ENCODE measurements at places on chromosomes 4 and X.
A peak's percentile ranks its signal among the peaks of the same experiment; 100 is the strongest.

GRCh38 chrX:38452603-38453002, 100.2 kb downstream of the OTC start:
- no peak for DNase-seq

DNA sequence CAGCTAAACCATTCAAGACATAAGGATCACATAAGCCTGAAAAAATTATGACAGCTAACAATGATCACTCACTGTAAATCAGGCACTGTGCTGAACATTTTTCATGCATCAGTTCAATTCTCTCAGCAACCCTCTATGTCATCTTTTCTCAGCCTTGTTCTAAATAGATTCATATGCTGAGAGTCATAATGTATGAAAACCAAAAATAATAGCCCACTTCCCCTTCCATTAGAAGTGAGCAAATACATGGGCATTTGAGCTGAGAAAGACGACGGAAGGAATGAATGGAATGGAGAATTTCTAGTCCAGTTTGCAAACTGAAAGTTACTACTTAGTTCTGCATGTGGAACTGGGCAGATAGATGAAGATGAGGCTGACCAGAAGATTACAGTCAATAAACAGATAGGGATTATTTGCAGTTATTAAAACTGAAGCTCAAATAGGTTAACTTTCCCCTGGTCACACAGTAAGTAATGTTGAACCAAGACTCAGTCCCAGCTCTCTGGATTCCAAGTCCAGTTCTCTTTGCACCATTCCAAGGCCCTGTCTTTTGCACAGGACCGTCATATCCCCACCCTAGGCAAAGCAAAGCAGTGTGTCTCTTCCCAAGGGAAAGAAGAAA, 1.6 kb upstream of the SH3RF1 start:
- no peak for DNase-seq

DNA sequence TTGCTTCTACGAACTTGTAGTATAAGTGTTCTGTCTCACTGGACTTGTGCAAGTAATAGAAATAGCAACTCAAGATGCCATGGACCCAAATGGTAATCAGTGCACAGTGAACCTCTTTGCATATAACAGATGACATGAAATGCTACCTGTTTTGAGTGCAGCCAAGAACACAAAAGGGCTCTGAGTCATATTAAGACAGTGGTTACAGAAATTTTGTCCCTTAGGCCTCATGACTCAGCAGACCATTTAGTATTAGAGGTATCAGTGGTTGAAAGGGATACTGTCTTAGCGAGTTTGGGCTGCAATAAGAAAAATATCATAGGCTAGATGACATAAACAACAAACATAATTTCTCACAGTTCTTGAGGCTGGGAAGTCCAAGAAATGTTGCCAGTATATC, 502.9 kb upstream of the PCDH10 start:
- no peak for DNase-seq

DNA sequence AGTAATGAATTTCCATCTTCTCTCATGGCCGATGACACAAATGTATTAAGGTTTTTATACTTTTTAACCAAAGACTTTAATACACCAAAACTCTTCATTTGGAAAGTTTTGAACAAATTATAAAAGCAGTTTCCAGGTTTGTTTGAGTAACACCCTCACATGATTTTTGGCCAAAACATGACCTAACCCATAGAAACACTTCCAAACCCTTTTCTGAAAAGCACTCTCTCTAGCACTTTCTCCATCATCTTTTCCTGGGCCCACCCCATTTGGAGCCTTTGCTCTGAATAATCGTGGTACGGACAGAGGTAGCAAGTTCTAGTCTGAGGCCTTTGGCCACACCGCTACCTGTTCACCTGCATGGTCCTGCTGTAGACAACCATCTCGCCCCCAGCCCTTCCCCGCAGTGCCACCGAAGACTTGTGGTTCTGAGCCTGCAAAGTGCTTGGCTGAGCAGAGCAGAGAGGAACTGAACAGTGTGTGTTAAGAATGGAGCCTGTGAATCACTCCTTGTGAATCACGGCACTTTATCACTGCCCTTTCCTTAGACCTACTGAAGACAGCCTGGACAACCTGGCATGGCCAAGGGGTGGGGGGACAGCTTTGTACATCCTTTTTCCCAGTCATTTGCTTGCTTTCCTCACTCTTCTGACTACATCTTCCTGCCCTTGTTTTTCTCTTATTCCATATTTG, 181.8 kb downstream of the PTTG2 start:
- peak; percentile 37 for DNase-seq

DNA sequence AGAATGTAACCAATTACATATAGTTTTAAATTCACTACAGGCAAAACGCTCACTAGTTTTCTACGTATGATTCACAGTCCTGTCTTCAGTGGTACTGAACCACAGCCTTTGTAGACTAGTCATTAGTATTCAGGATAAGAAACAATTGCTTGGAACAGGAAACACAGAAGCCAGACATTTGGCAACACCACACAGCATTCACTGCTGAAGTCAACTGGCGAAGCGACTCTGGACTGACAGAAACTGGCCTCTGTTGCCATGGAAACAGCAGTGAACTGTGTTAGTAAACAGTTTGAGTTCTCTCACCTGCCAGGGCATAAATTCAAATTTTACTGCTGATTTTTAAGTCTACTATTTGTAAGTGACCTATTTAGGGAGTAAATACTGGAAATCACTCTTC, 57.6 kb downstream of the MAPK10 start:
- DNase-seq: no peak

DNA sequence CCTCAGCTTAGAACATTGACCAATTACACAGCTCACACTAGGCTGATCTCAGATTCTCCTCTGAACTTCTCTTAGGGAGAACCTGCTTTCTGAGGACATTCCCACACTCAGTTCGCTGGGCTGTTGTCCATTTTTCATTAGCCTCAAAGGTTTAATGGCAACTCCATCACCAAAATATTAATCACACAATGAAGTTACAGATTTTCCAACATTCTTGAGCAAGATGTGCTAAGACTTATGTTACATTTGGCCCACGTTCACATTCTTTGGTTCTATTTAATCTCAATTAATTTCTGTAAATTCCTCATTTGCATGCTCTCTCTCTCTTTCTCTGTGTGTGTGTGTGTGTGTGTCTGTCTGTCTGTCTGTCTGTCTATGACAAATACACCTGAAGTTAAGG, 82.3 kb upstream of the EDNRA start:
- DNase-seq: no peak

DNA sequence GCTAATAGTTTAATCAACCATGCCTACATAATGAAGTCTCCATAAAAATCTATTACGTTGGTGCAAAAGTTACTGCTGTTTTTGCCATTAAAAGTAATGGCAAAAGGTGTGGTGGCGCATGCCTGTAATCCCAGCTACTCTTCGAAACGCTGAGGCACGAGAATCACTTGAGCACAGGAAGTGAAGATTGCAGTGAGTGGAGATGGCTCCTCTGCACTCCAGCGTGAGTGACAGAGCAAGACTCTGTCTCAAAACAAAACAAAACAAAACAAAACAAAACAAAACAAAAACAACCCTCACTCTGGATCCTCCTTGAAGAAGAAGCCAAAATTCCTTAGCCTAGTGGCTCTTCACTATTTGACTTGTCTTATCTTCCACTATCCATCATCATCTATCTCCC, 78.0 kb downstream of the MSN start:
- no peak for DNase-seq

GRCh38 chrX:85012098-85012497, 8.4 kb downstream of the APOOL start:
- no peak for DNase-seq

DNA sequence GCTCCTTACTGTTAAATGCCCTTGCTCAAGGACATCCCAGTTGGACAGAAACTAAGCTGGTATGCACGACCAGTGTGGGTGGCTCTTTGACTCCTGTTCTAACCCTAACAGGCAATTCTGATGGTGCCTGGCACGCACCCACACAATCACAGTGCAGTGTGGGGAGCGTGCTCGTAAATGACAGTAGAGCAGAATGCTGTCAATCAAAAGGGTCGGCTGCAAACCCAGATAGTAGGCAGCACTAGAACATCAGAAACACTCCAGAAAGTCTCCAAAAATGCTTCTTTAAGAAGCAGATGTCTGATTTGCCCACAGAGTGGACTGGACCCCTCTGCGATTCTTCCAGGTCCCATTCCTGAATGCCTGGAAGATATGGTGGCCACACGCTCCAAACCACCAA, 37.6 kb upstream of the MTM1 start:
- no peak for DNase-seq

DNA sequence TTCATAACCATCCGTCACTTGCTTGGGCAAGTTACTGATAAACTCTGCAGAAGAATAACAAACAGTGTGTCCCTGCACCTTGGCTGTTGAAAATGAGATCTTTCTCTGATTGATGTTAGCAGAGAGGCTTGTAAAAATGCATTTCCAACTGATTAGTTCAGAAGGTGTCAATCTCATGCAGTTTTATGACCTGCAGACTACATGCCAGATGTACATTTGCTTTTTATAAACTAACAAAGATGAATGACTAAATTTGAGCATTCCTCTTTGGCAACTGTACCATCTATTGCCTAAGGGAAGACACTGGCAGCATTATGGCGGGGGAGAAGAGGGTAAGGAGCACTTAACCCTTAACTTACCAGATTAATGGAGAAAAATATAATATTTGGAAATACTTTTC, 192.8 kb downstream of the DCTD start:
- no peak for DNase-seq

- no peak for DNase-seq
Measured at GRCh38 chrX:25016361-25016671, 551 bp upstream of the ARX start.

- no peak for DNase-seq
Measured at GRCh38 chr4:24582235-24582832, 2.0 kb downstream of the DHX15 start.

DNA sequence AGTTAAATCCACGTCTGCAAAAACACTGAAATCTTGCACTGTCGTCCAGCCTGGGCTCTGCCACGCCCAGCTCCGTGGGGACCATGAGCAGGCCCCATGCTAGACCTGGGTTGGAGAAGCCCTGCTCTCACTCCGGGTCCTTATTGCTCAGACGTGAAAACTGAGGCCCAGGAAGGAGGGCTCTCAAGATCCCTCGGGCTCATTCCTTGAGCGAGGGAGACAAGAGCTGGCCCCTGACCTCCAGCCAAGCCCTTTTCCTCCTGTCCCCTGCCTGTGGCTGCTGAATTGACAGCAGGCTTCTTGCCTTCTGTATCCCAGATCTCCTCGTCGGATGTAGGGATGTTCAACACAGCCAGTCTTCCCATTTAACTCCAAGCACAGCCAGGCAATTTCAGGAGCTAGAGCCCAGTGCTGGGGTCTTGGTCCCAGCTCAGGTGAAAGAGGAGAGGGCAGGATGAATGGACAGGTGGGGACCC, 109.5 kb downstream of the CPZ start:
- DNase-seq: no peak

- no peak for DNase-seq
Measured at GRCh38 chr4:183165376-183165775, 66.3 kb downstream of the WWC2 start.

- DNase-seq: no peak
Measured at GRCh38 chr4:131644619-131645018, 1504.5 kb upstream of the PCDH10 start.

DNA sequence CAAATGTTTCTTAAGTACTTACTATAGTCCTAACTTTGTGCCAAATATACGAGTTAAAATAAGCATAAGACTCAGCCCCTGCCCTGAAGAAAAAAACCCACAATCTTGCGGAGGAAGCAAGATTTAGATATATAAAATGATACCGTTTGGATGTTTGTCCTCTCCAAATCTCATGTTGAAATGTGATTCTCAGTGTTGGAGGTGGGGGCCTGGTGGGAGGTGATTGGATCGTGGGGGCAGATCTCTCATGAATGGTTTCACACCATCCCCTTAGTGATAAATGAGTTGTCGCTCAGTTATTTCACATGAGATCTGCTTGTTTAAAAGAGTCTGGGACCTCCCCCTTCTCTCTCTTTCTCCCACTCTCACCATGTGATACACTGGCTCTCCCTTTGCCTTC, 28.7 kb downstream of the EFHC2 start:
- no peak for DNase-seq

GRCh38 chr4:184413261-184414046, 60.9 kb downstream of the IRF2 start:
- DNase-seq: no peak

DNA sequence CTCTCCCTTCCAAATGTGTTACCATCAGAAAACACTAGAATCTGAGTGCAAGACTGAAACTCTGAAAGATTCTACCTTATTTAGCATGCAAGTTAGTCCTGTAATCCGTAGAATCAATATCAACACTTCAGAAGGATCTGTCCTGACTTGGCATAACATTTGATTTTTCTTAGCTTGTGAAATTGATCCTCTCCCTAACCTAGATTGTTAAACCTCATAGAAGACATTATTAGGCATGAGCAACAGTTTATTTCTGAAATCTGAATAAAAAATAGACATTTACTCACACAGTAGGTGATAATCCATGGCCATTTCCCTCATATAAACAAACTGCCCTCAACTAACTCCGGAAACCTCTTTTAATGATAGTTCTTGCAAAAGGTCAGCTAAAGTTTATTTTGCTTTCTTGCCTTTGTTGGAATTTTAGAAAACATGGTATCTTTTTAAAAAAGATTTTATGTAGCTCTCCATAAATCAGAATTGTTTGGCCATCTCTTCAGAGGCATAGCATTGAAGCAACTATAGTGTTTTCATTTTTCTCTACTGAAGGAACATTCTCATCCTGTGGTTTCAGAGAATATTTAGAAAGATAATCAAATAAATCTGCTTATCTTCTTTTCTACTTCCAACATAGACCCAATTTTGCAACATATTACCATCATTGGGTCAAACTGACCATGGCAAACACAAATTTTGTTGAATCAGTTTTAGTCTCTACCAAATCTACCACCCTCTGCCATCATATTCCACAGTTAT, 38.5 kb upstream of the PDLIM5 start:
- DNase-seq: no peak

DNA sequence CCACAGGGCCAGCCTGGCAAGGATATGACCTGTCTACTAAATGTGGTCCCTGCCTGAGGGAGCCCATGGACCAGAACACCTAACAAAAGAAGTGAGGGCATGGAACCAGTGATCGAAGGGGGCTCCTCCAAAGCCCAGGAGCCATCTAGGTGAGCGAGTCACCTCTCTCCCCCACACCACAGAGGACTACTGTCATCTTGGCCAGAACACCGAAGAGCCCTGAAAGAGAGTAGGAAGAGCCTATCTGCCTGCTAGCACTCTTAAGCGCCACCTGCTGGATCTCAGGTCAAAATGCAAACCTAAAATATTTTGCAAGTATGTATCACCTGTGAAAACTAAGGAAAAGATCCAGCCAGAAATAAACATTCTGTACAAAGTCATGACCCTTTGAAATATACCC, 137.9 kb upstream of the ZXDB start:
- DNase-seq: no peak

DNA sequence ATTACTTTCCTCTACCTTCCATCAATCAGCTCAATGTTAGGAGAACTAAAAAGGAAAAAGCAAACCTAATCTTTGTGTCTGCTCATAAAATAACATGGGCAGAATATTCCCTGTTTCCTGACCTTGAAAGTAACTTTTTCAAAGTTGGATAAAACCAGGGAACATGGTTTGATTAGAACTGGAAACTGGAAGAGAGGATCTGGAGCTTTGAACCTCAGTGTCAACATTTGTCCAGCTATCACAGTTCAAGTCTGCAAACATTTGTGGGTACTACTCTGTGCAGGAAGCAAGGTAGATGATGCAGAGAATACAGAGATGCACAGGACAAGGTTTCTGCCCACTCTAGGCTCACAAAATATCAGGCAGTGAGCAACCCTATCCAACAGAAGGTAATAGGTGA, 86.4 kb upstream of the TAB3 start:
- DNase-seq: no peak

GRCh38 chrX:56784666-56785065, 55.6 kb downstream of the NBDY start:
- peak; percentile 76 for DNase-seq
